ENCODE measurements at places on chromosomes 11 and 22. TPM values are rescaled to one million over a fixed set of nuclear protein-coding genes. Genes with fewer than 3 reads are reported as not detected.

The RFPL2 gene
- not detected for total RNA-seq

The CARD10 gene
- 12.8 TPM for total RNA-seq

The MICAL3 gene
- 114 TPM for total RNA-seq

The FHIP1B gene
- 20.6 TPM for total RNA-seq

The MAPK8IP2 gene
- 0.24 TPM for total RNA-seq

The GRAP2 gene
- 4.1 TPM for total RNA-seq

- peak; percentile 93 for DNase-seq
Observed at GRCh38 chr11:61695917-61696316, 15.7 kb downstream of the DAGLA start.

GRCh38 chr11:121372671-121373429 lies 79.3 kb upstream of the SORL1 start:
- DNase-seq: no peak

DNA sequence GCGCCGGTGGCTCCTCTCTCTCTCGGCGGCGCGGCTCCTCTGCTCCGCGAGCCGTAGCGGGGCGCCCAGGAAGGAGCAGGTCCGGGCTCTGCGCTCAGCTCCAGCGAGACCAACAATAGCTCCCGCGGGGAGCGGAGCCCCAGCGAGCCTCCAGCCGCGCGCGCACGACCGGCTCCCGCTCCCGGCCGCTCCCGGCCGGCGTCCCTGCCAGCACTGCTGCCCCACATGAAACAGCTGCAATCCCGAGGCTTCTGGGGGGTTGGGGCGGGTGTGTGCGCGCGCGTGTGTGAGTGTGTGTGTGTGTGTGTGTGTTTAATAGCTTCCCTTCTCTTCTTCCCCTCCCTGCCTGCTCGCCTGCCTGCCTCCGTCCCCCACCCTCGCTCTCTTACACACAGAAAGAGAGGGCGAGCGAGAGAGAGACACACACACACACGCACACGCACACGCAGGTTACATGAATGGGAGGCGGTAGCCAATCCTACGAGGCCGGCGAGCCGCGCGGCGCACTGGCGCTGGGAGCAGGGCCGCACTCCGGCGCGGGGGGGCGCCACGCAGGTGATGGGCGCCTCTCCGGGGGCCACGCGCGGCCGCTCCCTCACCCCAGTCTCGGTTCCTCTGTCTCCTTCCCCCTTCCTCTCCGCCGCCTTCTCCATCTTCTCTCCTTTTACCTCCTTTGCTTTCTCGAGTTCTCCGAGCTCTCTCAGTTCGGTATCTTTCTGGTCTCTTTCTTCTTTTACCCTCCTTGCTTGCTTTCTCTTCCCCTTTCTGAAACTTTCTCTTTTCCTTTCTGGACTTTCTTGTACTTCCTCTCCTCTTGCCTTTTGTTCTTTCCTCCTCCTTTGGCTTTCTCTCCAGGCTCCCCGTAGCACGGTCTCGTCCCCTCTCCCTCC lies at the start of gene TENM4:
TSS of gene TENM4 (minus strand) at position 460 of the 890 bp plus-strand sequence. CDS start 371,086 bp downstream, outside the sequence.
- DNase-seq: peak; percentile 87

GRCh38 chr22:34880662-34881061 lies 185.3 kb upstream of the ISX start:
- DNase-seq: no peak

GRCh38 chr11:118010738-118011461 lies 24.7 kb downstream of the IL10RA start:
- DNase-seq: peak; percentile 90

DNA sequence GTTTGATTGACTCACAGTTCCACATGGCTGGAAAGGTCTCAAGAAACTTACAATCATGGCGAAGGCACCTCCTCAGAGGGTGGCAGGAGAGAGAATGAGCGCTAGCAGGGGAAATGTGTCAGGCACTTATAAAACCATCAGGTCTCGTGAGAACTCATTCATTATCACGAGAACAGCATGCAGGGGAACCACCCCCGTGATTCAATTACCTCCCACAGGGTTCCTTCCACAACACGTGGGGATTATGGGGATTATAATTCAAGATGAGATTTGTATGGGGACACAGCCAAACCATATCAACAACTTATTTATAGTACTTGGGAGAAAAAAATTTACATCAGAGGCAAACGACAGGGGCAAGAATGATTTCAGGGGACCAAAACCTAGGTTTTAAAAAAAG lies 3.0 kb downstream of the ME3 start:
- no peak for DNase-seq

- no peak for DNase-seq
Observed at GRCh38 chr11:32266601-32267000, 168.7 kb downstream of the WT1 start.

All from posterior vena cava (tissue), 2 donors.